Kasumi-1 (cell line): ENCODE measurements at places on chromosomes 4 and X.

GRCh38 chr4:39655876-39656275 is 17.2 kb upstream of the SMIM14 start:
- no peak for DNase-seq

GRCh38 chr4:70505151-70505748 is 13.1 kb upstream of the AMTN start:
- DNase-seq, result peak; percentile 64

DNA sequence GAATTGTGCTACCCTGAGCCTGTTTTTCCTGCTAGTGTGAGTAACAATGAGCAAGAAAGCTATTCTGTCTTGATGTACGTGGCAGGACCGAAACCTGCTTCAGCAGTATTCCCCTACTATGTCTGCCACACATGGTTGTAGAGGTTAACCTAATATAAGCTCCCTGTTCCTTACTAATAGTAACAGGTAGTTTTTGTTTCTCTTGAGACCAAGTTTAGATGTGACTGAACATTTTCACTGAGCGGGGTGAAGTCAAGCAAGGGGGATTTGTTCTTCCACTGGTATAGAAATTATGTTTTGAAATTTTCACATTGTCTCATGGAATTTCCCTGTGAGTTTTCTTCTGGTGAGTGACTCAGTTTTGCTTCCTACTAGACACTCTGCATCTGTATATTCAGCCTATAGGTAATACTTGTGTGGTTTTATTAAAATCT is 37.3 kb downstream of the RRAGB start:
- no peak for DNase-seq

DNA sequence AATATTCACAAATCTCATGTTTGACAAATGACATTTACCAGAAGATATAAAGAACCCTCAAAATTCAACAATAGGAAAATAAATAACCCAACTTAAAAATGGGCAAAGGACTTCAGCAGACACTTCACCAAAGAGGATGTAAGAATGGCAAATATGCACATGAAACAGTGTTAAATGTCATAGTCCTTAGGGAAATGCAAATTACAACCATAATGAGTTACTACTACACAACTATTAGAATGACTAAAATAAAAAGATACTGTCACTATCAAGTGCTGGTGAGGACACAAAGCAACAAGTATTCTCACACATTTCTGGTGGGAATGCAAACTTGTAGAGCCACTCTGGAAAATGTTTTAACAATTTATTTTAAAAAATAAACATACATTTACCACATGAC is 40.8 kb upstream of the NR0B1 start:
- no peak for DNase-seq

- DNase-seq, result no peak
Observed at GRCh38 chr4:177511611-177512010, 69.4 kb upstream of the AGA start.

DNA sequence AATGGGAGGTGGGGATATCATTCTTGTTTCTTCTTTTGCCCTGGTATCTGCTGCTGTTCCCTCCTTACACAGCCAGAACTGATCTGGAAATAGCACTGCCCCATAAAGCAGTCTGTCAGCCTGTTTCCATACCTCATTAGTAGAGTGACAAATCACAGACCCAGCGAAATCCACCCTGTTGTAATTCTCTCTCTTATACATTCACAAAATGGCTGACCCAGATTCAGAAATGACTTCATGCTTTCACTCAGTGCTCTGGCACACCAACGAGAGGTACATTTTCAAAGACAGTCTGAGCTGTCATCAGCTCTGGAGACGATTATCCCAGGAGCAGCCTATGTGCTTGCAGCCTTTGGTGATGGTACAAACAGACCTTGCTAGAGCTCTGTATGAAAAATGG is 164.6 kb downstream of the AFF2 start:
- no peak for DNase-seq

GRCh38 chrX:130028196-130028595 is 45.8 kb downstream of the BCORL1 start:
- DNase-seq, result peak; percentile 32

GRCh38 chrX:57822818-57823217 is 87.4 kb downstream of the ZXDA start:
- no peak for DNase-seq

- DNase-seq, result no peak
Observed at GRCh38 chr4:54282837-54283236, 53.7 kb downstream of the PDGFRA start.

- DNase-seq, result no peak
Observed at GRCh38 chrX:20693078-20693477, 426.4 kb upstream of the RPS6KA3 start.

DNA sequence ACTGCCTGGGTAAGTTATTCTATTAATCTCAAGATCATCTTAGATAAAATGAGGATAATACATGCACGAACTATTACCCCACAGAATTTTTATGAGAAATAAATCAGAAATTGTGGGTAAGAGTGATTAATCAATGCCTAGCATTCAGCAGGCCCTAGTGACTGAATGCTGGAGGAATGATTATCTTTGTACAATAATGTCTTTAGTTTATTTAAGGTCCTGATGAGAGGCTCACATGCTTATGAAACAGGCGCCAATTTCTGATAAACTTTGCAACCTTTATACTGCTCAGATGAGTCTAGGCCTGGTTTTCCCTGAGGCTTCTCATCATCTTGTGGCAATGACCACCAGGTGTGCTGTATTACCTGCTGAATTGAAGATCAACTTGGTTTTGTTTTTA is 27.8 kb upstream of the BMP2K start:
- DNase-seq, result no peak

- DNase-seq, result no peak
Observed at GRCh38 chr4:180456928-180457327, 1786.3 kb upstream of the TENM3 start.

DNA sequence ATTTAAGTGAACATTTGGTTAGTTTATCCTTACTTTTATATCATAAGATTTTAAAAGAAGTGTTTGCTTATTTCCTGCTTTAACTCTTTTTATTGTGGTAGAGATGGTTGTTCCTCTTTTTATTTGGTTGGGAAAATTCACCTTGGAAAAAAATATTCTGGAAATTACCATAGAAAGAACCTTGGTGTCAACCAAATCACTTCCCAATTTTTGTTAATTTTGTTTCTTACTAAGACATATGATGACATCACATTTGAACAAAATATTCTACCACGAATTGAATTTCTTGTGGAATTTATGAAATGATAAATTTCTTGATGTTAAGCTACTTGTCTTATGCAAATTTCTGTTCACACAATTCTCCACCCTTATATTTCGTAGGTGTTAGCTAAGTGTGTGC is 33.7 kb downstream of the LAMTOR3 start:
- DNase-seq, result no peak

- no peak for DNase-seq
Observed at GRCh38 chrX:133005042-133005441, 46.6 kb upstream of the HS6ST2 start.

DNA sequence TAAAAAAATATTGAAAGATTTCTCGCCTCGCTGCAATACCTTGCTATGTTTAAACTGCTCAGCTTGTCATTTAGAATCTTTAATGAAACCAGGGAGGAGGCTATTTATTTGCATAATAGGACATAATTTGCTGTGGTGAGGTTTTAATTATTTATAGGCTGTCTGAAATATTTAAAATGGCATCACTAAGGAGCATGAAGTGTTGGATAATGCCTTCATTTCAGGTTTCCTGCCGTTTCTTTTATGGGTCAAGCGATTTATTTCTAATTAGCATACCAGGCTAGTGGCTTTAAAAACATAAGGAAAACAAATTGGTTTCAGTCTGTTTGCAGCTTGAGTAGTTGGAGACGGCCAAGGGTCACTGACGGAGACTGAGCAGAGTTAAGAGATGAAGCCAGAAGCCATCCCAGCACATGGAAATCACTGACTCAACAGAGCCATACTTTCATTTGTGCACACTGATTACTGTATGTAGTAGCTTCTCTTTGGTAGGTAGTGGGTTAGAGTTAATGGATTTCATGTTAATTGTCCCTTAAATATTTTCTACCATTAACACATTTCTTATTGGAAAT is 1962.4 kb upstream of the TENM3 start:
- DNase-seq, result no peak

DNA sequence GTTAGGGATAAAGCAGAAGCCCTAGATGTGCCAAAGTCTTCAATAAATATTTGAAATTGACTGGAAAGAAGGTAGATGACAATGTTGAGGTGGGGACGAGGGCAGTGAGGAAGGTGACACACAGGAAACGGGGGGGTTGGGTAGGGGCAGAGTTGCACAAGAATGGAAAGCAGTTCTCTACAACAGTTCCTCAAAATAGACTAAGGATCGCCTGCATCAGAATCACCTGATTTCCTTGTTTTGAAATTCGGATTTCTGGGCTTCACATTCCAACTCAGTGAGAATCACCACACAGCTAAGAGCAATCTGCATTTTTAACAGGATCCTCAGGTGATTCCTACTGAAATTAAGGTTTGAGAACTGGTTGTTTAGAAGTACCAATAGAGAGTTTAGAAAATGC is 70.6 kb downstream of the ARFIP1 start:
- peak; percentile 54 for DNase-seq

- peak; percentile 54 for DNase-seq
Observed at GRCh38 chrX:154002215-154002719, 17.4 kb downstream of the IRAK1 start.

GRCh38 chr4:184506527-184507121 is 32.3 kb upstream of the IRF2 start:
- DNase-seq, result peak; percentile 52

- no peak for DNase-seq
Observed at GRCh38 chr4:2537011-2537830, 774 bp downstream of the FAM193A start.

- peak; percentile 56 for DNase-seq
Observed at GRCh38 chr4:3302173-3302785, 9.5 kb downstream of the RGS12 start.

DNA sequence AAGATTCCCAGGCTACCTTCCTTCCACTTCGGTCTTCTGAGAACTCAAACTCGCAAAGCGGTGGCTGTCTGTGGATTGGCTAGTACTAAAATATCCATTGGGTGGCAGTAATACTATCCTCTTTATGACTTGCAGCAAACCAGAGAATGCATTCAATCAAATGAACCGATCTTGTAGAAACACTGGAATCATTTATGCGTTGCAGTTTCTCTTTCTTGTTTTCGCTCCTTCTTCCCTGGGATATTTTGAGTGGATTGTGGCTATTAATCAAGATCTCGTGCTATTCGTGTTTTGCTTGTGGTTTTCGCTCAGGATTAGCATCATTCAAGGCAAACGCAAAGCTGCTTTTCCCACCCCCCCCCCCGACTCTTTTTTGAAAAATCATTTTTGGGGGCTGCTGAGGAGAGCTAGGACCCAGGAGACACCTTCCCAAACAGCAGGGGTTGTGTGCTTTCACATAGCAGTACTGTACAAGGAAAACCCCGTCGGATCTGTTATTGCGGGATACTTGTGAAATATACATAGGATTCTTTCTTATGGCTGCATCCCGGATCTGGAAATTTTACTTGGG is at the start of gene IL1RAPL1:
Gene IL1RAPL1, plus strand, starts transcription at position 466 of the 571 bp plus-strand sequence.
- DNase-seq, result no peak

DNA sequence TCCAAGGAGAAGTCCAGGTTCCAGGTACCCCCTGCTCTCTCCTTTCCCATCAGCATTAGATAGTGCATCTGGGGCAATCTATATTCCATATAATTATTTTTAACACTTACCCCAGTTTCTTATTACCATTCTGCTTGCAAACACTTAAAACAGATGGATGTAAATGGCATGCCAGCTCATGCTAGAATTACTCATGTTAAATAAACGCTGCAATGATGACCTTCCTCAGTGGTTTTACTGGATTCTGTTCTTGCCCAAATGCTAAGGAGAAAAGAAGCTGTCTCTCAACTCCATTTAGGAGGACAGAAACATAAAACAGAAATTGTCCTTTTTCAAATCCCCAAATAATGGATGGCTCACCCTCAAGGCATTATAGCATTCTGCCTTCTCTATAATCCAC is 161.1 kb downstream of the NLGN4X start:
- DNase-seq, result no peak

DNA sequence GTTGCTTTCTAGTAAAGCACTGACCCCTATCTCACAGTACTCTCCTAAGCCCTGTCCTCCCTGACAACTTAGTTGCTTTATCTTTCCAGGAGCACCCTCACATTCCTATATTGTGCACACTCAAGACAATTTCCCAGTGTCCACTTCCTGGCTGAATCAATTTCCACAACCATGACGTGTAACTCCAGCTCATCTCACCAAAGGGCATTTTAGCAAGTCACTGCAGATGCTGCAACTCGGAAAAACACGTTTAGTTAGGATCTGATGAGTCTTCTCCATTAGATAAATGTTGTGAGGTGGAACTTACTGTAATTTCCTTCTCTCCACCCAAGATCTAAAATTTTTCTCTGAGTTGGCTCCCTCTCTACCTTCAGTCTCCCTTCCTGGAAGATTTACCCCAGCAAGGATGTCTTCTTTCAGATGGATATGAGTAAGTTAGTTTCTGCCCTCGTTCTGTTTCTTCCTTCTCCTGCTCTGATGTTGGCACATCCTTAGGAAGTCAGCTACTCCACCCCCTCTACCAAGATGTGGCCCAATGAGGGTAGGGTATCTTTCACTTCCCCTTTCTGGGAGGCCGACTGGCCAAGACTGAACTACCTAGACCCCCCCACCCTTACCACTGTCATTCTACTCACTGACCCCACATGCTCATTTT is 28.8 kb upstream of the IL13RA1 start:
- DNase-seq, result peak; percentile 30

DNA sequence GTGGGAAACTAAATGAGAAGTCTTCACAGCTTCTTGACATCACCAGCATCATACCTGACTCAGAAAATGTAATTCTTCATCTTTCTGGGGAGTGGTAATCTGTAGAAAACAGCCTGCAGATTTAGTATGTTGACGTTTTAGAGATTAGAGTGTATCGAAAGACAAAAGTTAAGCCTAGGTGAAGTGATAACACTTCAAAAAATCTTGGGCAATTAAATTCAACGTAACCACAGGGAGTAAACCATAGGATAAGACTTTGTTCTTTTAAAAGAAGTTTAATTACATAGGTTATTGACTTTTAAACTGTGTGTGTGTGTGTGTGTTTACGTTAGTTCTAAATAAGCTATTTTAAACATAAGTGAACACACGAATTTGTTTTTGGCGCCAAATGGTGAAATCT is 1.8 kb upstream of the CXCL5 start:
- DNase-seq, result no peak

- no peak for DNase-seq
Observed at GRCh38 chr4:164772076-164772475, 18.1 kb downstream of the SMIM31 start.

GRCh38 chr4:183201331-183201730 is 102.3 kb downstream of the WWC2 start:
- no peak for DNase-seq

DNA sequence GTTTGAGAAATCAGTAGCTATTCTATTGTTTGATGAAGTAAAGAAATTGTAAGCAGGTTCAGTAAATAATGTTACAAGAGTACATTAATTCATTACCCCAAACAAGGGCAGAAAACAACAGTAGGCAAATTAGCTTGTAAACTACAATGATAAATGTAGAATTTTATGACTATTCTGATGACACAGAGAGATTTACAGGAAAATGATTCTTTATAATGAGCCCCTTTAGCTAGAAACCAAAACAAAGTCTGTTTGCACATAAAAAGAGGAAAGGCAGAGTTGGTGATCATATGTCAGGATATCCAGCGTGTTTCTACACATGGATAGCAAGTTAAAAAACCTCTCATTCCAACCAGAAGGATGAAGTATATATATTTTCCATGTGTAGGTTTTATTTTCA is 204.8 kb downstream of the CFAP299 start:
- DNase-seq, result no peak

- peak; percentile 0 for DNase-seq
Observed at GRCh38 chrX:15594371-15594770, 6.4 kb downstream of the ACE2 start.
